ENCODE measurements at places on chromosomes 11 and 22.
A peak's percentile ranks its signal among the peaks of the same experiment; 100 is the strongest.

DNA sequence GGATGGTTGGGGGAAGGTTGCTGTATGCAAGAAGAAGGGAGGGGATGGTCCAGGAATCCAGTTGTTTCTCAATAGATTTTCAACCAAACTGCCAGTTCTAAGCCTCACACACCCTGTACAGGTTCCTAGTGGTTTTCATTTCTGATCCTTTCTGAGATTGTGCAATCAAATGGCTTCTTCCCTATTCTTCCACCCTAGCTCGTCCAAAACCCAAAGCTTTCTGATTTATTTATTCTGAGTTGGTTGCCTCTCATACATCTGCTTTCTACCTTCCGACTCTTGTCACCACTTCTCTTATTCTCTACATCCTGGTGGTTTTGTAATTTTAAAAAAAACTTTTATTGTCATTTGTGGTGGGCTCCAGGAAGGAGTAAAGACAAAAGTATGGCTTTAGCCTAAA, 12.6 kb downstream of the OR5A2 start:
- DNase-seq = no peak

GRCh38 chr11:57867966-57868365, 106.4 kb downstream of the CTNND1 start:
- DNase-seq = no peak

GRCh38 chr11:121540627-121541026, 87.9 kb upstream of the SORL1-AS1 start:
- no peak for DNase-seq

- DNase-seq = no peak
These were observed 2.9 kb upstream of the FOSL1 start for GRCh38 chr11:65903068-65903481.

- no peak for DNase-seq
These were observed 197.6 kb downstream of the KIF18A start for GRCh38 chr11:27910186-27910931.

DNA sequence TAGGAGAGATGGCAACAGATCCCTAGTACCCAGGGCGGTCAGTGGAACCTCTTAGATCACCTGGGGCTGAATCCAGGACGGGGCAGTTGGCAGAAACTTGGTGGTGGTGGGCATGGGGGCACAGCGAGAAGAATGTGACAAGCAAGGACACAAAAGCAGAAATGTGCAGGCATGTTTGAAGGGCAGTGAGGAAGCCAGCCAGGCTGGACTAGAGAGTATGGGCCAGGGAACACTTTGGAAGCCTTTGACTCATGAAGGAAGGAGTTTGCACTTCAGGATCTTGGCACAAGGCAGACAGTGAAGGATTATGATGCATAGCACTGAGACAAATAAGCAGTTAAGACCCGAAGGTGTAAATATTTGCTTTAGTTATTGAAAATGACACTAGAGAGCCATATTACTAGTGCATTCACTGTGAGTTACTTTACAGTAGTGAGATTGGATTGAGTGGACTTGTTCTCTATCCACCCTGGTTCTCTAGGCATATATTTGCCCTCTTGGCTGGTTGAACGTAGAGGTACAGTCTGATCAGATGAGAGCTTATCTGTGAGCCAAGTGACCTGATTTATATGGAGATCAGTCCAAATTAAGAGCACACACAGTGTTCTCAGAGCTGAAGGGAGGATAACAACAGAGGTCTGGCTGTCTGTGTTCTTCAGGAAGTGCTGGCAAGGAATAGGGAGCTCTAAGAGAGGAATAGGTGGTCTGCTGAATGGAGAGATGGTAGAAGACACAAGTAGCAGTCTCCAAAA, 210.4 kb downstream of the SNX19 start:
- DNase-seq = no peak

DNA sequence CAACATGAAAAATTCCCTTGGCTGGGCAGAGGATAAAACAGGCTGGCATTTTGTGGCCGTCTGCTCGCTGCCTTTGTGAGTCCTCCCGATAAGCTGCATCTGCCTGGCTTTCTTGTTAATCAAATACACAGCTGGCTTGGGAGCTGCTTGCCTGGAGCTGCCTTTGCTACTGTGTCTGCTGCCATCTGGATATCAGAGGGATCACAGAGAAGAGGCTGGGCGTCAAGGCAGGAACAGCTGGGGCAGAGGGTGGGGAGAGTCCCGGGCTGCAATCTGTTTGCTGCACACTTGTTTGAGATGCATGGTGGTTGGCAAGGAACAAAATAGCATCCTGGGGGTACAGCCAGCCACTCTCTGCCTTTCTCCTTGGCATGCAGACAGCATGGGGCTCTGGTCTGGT, 36.0 kb downstream of the COMMD9 start:
- no peak for DNase-seq

DNA sequence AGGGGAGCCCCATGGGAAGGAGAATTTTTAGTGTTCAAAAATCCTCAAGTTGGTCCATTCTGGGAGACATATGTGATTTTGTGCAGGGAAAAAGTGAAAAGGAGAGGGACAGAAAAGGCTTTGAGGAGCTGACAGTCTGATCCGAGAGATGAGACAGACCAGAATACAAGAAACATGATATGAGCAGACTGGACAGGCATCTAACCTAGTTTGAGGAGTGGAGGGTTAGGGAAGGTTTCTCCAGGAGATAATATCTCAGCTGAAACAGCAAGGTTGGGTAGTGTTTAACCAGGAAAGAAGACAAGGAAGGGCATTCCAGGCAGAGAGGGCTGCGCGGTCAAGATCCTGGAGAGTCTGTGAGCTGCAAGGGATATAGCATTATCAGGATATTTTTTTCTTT, 101.4 kb upstream of the NCAM1 start:
- no peak for DNase-seq

GRCh38 chr22:46740910-46741780, 3.1 kb upstream of the CERK start:
- no peak for DNase-seq

DNA sequence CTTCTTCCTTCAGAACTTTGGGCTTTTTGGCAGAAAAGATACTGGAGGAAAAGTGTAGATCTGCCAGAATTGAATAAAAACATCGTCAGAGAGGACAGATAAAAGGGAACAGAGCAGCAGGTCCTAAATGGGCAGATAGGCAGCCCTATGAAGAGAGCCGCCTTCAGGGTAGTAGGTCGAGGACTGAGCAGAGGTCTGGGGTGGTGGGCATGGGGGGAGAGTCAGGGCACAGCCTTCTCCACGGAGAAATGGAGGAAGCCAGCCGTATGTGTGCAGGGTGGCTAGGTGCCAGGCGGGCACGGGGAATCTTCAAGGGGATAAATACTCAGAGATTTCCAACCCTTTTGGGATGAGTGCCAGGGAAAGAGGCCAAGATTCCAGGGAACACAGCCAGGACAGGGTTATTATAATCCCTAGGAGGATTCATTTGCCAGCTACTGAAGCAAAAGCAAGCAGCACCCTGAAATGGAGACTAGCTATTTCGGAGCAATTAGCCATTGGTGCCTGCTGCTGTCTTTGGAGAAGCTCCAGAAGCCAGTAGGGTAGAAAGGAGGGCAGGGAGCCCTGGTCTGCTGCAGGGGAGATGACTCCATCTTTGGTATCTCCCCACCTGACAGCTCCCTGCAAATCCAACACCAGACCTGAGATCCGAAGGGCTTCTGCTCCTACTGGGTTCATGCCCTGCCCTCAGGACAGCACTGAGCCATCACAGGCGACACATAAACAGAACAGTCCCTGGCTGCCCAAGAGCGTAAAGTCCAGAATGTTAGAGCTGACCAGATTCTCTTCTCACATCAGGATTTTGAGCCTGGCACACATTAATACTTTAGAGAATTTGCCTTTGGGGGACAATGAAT, 174.5 kb upstream of the NTM start:
- no peak for DNase-seq

DNA sequence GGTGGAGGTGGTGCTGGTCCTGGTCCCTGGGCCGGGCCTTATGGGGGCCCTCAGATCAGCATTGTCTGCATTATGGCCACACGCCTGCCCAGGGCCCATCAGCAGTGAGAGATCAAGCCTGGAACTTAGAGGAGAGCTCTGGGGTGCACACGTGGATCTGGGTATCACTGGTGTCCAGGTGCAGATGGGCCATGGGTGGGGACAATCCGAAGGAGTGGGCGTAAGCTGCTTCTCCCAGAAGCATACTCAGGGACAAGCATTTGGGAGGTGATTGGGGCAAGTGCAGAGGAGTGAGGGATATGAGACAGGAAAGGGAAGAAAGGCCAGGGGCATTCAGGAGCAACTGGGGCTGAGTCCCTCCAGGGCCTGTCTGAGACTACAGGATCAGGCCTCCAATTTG, 84.3 kb downstream of the CSNK2A3 start:
- no peak for DNase-seq

- DNase-seq = no peak
These were observed 226.0 kb upstream of the C11orf87 start for GRCh38 chr11:109196016-109196415.

DNA sequence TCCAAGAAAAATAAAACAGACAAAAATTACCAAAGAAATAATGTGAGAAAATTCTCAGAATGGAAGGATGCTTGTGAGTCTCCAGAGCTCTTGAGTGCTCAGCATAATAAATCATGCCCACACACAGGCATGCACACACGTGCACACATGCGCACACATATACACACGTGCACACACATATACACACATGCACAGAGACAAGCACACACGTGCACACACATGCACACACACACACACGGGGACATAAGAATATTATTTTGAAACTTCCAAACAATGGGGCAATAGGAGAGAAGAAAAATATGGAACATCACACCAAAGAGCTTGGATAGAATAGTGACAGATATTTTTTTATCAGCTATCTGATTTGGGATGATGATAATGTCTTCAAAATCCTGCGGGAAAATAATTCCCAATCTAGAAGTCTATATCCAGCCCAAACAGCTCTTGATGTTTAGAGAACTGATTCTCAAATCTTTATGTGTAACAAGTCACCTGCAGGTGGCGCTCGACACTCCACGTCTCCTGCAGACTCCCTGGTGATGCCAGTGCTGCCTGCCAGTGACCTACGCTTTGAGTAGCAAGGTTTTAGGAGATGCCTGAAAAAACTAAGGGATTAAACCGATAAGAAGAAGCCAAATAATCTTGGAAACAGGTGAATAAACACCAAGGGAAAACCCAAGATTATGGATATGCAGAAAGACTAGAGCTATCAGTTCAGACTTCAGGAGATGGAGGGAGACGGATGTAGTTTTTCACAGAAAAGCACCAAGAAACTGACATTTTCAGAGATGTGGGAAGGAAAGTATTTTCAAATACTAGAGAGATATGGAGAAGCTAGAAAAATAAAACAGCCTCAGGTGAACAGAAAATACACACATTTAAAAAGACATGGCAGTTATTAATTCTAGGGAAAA, 743.6 kb downstream of the ETS1 start:
- peak; percentile 56 for DNase-seq

- no peak for DNase-seq
These were observed 1.4 kb upstream of the BPIFC start for GRCh38 chr22:32465661-32466060.

DNA sequence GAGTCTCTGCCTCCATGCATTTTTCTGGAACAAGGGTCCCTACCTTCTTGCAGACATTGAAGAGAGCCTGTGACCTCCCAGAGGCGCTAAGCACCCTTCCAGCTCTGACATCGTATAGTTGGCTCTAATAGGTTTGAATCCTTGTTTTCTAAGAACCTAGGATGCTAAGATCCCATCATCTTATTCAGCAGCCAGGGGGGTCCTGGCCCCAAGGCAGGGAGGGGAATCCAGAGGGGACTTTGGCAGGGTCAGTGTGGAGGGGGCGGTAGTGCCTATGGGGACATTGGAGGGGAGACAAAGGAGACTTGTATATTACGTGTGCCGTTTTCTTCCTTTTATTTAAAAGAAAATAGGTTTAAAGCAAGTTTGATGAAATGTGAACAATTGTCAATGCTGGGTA, 3.4 kb upstream of the LRRC10B start:
- DNase-seq = no peak

DNA sequence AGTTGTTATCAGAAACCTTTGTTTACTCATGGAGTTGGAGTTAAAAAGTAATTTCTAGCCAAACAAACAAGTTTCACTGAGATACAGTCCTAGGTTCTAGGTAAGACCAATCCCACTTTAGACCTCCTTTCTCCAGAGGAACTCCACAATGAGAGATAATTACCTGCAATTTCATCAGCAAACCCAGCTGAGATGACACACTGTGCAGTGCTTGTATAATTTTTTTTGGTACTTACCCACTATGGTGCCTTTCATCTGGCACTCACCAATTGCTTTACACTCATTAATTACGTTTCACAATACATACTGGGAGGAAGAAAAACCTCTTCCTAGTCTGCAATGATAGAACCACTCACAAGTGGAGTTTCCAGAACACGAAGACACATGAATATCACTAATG, 1.8 kb upstream of the MUC15 start:
- DNase-seq = no peak

DNA sequence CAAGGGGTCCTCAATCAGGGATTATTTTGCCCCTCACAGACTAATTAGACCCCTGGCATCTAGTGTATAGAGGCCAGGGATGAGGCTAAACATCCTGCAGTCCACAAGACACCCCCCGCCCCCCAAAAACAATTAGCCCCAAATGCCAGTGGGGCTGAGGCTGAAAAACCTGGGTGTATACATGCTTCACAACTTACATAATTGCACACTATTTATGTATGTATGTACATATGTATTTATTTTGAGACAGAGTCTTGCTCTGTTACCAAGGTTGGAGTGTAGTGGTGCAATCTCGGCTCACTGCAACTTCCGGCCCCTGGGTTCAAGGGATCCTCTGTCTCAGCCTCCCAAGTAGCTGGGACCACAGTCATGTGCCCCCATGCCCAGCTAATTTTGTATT, 28.8 kb upstream of the SHANK2 start:
- no peak for DNase-seq

GRCh38 chr11:134846328-134847082, 434.5 kb upstream of the B3GAT1 start:
- no peak for DNase-seq

GRCh38 chr11:76788661-76789442, 5.7 kb downstream of the TSKU start:
- DNase-seq = no peak

DNA sequence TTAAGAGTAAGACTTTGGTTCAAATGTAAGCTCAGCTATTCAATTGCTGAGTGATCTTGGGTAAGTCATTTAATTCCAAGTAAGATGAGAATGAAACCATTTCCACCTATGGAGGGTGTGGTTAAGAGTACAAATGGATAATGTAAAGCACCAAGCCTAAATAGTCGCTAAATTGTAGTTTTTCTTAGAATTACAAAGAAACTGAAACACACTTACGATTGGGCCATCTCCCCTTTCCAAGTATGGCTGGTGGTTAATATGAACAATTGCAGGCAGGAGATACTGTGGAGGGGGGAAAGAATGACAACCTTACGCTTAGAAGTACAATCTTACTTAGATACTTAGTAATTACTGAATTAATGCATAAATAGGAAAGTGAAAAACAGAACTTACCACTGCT, 8.2 kb downstream of the DDX17 start:
- DNase-seq = no peak

DNA sequence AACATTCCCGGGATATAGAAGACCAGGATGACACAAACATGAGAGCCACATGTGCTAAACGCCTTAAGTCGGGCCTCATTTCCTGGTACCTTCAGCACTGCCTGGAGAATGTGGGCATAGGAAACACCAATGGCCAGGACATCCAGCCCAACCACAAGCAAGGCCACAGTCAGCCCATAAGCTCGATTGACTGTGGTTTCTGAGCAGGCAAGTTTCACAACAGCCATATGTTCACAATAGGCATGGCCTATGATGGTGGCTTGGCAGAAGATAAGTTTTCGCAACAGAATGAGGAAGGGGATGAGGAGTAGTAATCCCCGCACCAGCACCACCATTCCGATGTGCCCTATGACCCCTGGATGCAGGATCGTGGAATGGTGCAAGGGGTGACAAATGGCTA, 26.9 kb upstream of the OR56A1 start:
- DNase-seq = no peak

All from activated naive CD4-positive, alpha-beta T cell treated with Interleukin-2 at 50 U/mL for 16 hours (primary cell).